ENCODE measurements at places on chromosomes 1 and 21.
A peak's percentile ranks its signal among the peaks of the same experiment; 100 is the strongest.

- DNase-seq = no peak
Measured at GRCh38 chr1:8821084-8821483, 3.6 kb upstream of the RERE start.

DNA sequence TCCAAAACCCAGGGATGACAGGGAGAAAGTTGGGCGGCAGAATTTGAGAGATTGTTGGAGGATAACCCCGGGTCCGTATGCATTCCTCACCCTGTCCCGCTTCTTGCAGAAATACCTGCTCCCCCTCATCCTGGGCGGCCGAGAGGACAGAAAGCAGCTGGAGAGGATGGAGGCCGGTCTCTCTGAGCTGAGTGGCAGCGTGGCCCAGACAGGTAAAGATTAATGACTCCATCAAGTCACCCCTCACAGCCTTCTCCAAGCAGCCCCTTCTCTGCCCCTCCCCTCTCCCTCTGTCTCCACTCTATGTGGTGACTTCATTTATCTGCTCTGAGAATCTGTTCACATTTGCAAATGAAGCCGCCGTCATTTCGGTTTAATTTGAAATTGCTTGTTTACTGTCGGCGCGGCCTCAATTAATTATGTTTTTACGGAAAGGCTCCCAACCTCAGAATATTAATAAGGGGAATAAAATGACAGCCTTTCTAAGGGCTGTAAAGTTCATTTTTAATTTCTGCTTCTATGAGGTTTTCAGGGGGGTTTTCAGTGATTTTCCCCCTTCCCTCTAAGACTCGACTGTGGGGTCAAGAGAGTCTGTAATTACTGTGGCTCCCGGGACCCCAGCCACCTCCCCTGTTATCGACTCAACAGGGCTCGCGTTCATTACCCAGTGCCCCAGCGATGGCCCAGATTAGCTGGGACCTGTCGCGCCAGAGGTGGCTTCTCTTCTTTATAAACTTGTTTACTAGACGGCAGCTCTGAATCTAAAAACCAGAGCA lies 148.3 kb downstream of the PEX14 start:
- DNase-seq = no peak

GRCh38 chr1:230102472-230102871 lies 35.4 kb downstream of the GALNT2 start:
- no peak for DNase-seq

DNA sequence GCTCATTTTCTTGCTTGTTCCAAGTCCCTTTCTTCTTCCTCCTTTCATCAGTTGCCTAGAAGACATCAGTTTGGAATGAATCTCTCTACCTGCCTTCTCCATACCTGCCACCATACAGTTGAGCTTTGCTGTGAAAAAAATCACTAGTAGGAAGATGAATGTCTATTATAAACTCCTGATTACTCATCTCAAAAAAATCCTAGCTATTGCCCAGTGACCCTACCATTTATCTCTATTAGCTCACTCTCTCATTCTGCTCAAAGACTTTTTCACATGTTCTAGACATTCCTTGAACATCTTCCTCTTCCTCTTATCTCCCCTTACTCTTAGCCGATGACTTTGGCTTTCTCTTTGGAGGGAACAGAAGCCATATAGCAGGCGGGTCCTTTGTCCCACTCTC lies 49.7 kb upstream of the HMGB4 start:
- DNase-seq = peak; percentile 13

DNA sequence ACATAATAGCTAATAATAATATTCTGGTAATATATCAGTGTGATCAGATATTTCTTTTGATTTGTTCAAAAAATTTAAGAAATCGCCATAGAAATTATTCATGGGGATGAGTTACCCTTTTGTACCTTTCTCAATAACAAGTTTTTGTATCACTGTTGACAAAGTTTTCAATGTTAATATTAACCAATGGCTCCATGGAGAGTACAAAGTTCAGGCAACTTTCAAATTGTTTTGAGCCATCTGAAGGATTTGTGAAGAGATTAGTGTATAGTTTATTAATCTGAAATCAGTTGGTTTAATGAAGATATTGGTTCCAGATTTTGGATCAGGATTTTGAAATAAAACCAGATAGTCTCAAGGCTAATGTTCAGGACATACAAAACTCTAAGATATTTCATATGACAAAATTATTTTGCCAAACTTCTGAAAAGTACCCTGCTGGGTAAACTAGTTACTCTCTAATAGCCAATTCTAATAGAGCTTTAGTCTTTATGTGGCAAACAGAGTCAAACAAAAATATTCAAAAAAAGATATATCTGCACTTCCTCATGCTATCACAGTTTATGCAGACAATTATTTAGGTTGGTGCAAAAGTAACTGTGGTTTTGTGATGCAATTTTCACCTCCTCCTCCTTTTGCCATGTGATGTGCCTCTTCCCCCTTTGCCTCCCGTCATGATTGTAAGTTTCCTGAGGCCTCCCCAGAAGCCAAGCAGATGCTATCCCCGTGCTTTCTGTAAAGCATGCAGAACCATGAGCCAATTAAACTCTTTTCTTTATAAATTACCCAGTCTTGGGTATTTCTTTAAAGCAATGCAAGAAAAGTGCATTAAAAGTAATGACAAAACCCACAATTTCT lies 1105.0 kb downstream of the PLA2G4A start:
- DNase-seq = no peak

DNA sequence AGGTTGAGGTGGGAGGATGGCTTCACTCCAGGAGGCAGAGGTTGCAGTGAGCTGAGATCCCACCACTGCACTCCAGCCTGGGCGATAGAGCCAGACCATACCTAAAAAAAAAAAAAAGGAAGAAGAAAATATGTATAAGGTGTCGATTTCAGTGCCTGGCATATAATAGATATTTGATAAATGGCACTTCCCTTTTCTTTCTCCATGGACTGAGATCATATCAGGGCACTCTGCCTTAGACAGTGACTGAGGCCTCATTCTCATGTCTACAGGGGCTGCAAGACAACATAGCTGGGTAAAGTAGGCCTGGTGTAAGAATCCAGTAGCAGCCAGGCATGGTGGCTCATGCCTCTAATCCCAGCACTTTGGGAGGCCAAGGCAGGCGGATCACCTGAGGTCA lies 21.2 kb downstream of the PCAT6 start:
- no peak for DNase-seq

DNA sequence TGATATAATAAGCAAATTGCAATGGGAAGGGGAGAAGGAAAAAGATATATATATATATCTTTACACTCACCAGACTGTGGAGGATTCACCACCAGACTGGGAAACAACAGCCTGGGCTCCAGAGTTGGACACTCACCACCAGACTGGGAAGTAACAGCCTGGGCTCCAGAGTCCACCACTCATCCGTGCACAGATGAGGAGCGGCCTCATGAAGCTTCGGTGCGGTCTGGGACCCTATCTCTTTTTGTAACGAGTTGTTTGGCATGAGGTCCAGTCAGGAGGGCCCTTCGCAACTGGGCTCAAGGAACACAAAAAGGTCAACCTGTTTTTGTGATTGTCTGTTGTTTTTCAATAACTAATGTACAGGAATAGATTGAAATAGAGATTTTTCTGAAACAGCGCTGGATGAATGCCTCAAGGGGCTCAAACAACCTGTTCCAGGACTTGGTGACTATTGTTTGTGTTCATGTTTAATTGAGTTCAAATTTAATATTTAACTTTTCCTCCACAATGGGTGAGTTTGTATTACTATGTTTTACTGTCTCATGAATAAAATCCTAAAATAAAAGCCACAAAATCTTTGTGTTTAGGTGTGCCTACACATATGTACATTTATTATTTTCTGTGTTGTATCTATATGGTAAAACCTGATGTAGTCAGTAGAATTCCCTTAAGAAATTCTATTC lies 40.1 kb downstream of the S100A10 start:
- no peak for DNase-seq

Data from HTR-8/SVneo (cell line).